Prostate gland (tissue), 2 donors: ENCODE measurements at places on chromosomes 7 and 10. TPM values are rescaled to one million over a fixed set of nuclear protein-coding genes. Genes with fewer than 3 reads are reported as not detected.

The FGL2 gene
- total RNA-seq = 11.7 TPM

The HYCC1 gene
- total RNA-seq = 15.7 TPM

DNA sequence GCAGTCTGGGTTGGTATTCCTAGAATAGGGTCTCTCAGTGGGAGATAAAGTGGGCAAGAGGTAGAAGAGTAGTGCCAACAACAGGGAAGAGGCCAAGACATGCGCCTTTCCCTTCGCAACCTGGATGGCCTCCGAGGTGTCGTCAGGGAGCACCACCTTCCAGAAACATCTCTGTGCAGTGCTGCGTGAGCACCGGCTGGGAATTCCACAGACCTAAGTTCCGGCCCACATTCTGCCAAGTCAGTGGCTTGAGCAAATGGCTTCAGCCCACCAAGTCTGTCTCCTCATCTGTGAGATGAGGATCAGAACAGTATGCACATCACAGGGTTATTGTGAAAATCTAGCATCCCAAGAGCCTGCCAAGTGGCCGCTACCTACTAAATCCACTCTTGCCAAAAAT, 40.6 kb downstream of the CCDC3 start:
- no peaks in the 10 kb centered on the region for H3K36me3 ChIP-seq
- H3K27me3 ChIP-seq = no peaks in the 10 kb centered on the region
- H3K4me3 ChIP-seq = no peak overlapping the region
- no peak for DNase-seq
- peak overlapping the region; percentile 42 for H3K27ac ChIP-seq
- peaks cover 4% of the 10 kb centered on the region for H3K4me1 ChIP-seq

GRCh38 chr10:98391065-98391464, 23.9 kb downstream of the PYROXD2 start:
- no peak overlapping the region for H3K4me3 ChIP-seq
- no peaks in the 10 kb centered on the region for H3K36me3 ChIP-seq
- no peaks in the 10 kb centered on the region for H3K27me3 ChIP-seq
- no peak for DNase-seq
- H3K27ac ChIP-seq = no peak overlapping the region

GRCh38 chr10:104350127-104350635, 3.5 kb upstream of the CFAP58 start:
- no peaks in the 10 kb centered on the region for H3K27me3 ChIP-seq
- H3K36me3 ChIP-seq = no peaks in the 10 kb centered on the region
- H3K4me1 ChIP-seq = no peaks in the 10 kb centered on the region
- no peak overlapping the region for H3K4me3 ChIP-seq

GRCh38 chr10:24202181-24202570, 6.8 kb upstream of the KIAA1217 start:
- peaks cover 6% of the 10 kb centered on the region for H3K4me1 ChIP-seq
- no peaks in the 10 kb centered on the region for H3K27me3 ChIP-seq
